Renal cortical epithelial cell (primary cell): ENCODE measurements at places on chromosomes 2 and 18. TPM values are rescaled to one million over a fixed set of nuclear protein-coding genes. Genes with fewer than 3 reads are reported as not detected.
A peak's percentile ranks its signal among the peaks of the same experiment; 100 is the strongest.

GRCh38 chr2:9097239-9097638, 93.8 kb upstream of the MBOAT2 start:
- peak; percentile 48 for DNase-seq

- DNase-seq, result no peak
Measured at GRCh38 chr2:134352844-134353243, 99.0 kb downstream of the MGAT5 start.

Gene ASPRV1
- total RNA-seq, result 0.20 TPM in 1 of 2 replicates, not detected in the other

Gene CLEC4F
- not detected in 2 replicates for total RNA-seq

Gene LYPD1
- total RNA-seq, result 9.6 and 20.7 TPM in 2 replicates
